Right lobe of liver (tissue), 6 donors: ENCODE measurements at places on chromosomes 6 and 20. TPM values are rescaled to one million over a fixed set of nuclear protein-coding genes. Genes with fewer than 3 reads are reported as not detected.

The RIPOR2 gene
- 4.0 TPM for total RNA-seq

The COL9A1 gene
- not detected for total RNA-seq

GRCh38 chr6:142523515-142524375 lies 221.9 kb downstream of the ADGRG6 start:
- DNase-seq = no peak

DNA sequence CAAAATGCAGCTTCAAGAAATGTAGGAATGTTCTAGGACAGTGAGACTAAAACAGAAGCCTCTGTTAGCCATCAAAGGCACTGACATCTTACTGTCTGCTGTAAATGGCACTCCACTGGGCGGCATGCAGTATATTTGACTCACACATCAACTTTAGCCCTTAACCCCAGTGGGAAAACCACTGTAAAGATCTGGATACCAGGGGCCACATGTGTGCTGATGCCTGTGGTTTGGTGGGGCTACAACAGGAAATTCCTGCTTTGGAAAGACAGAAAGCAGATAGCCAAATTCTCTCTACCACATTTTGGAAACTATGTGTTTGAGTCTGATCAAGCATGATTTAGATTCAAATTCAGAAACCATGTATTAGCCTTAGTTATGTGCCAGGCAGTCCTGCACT lies 4.3 kb downstream of the PFDN4 start:
- DNase-seq = no peak

DNA sequence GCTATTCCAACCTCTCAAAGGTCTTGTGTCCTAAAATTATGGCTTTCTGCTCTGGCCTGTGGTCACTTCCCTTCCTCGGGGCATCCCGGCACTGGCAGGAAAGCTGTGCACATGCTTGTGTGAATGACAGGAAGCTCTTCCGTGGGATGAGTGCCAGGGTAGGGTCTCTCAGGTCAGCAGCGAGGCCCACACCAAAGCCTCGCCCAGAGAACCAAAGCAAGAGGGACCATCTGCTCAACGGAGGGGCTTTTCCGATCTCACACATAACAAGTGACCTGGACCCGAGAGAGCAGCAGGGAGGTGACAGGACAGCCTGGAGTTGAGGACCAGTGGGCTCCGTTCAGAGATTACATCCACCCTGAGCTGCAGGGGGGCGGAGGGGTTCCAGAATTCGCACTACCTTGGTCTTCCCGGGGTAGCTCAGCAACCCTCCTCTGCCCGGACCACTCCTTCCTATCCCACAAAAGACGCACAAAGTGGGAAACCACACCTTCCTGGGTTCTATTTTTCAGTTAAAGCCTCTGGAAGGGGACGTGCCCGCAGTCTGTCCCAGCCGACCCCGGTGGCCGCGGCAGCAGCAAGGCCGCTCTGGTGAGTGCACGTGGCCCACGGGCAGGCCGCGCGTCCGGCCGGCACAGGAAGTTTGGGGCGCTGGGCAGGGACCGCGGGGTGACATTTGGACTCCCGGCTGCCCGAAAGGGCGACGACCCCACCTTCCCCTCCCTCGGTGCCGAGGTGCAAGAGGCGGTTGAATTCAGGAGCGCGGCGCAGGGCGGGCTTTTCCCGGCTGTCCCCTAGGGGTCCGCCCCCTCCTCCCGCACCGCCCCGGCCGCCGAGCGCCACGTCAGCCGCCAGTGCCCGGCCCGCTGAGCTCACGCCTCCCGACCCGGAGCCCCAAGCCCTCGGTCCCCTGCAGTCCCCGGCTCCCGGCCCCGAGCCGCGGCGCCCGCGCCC lies 988 bp downstream of the TXNDC5 start:
- peak; percentile 94 for DNase-seq

The PI16 gene
- 0.11 TPM for total RNA-seq

DNA sequence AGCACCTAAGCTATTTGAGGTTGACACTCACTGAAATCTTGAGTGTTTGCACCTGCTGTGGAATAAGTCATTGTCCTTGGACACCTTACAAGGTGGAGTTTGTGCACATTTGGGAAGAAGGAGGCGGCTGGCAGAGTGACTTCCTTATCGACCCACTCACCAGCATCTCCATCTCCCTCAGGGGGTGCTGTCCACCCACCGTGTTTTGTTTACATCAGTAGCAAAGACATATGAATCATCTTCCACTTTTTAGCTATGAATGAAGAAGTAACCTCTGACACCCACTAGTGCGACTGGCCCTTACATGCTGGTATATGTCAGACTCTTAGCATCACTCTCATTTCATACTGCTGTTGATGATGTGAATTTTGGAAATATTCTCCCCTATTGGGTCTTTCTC lies 119.5 kb upstream of the SGK1 start:
- no peak for DNase-seq

The ADGB gene
- not detected for total RNA-seq

DNA sequence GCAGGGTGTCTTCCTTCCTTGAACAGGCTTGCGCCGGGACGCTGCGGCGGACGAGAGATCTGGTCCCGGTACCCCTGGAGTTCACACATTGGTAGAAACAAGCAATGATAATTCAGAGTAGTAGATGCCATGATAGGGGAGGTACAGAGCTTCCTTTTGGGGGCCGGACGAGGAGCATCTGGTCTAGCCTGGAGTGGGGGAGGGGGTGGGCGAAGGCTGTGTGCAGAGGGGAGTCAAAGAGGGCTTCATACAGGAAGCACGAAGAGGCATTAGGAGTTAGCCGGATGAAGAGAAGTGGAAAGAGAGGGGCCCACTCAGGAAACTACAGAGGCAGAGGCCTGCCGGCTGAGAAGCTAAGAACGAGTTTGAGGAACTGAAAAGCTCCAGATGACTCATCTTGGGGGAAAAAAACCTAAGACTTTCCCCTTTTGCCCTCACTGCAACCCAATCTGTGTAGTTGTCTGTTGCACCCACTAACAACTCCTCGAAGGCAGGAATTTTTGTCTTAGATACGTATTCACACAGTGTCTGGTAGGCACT lies 611 bp downstream of the CNPY3 start:
- DNase-seq = no peak

- DNase-seq = no peak
These were observed 19.4 kb upstream of the TUBB2A start for GRCh38 chr6:3176562-3177355.

The HEY2 gene
- total RNA-seq = 2.2 TPM

The PPP1R14C gene
- total RNA-seq = not detected

- no peak for DNase-seq
These were observed 650 bp upstream of the CD2AP start for GRCh38 chr6:47476781-47477496.

The MYB gene
- 0.11 TPM for total RNA-seq

DNA sequence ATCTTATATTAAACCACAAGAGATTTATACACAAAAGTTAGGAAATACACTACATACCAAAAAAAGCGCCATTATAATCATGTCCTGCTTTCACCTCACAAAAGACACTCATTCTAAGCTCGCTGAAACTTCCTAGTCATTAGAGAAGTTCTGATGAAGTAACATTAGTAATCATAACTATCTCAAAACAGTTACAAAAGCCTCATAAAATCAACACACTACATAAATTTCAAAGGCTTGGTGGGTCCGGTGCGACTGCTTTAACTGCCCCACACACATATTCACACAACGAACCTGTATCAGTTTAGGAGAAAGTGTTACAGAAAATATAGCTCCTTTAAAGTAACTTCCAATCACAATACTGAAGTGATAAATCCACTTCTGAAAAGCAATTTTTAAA lies 1.9 kb downstream of the PHIP start:
- no peak for DNase-seq

GRCh38 chr6:74598462-74599393 lies 607.1 kb downstream of the COL12A1 start:
- no peak for DNase-seq

GRCh38 chr6:25010902-25011625 lies 75.3 kb upstream of the RIPOR2 start:
- no peak for DNase-seq

The LINC00237 gene
- total RNA-seq = not detected

DNA sequence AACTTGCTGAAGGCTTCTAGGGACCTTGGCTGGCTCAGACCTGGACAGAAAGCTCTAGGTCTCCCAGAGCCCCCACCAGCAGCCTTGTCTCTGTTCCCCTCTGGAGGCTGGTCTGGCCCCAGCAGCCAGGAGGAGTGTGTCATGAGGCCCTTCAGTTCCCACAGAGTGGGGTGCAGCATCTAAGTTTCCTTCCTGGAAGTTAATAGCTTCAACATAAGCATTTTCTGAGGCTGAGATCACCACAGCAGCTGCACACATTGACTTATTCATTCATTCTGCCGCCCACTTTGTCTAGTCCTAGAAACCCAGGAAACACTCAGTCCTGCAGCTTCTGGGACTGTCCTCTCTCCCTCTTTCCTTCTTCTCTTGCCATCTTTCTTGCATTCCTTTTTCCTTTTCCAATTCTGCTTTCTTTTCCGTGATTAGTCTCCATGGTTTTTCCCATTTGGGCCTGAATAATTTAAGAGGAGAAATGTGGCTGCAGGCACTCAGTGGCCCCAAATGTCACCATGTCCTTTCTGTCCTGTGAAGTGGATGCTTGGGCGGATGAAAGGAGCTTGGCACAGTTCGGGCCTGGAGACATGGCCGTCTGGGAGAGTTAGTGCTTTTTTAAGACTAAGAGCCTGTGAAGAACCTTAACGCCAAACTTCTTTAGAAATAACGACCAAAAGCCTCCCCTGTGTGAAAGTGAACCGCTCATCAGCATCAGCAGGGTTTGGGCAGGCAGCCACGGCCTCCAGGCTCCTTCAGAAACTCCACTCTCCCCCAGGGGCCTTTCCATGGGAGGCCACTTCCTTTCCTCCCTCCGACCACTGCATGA lies 31.0 kb upstream of the PCMTD2 start:
- no peak for DNase-seq

DNA sequence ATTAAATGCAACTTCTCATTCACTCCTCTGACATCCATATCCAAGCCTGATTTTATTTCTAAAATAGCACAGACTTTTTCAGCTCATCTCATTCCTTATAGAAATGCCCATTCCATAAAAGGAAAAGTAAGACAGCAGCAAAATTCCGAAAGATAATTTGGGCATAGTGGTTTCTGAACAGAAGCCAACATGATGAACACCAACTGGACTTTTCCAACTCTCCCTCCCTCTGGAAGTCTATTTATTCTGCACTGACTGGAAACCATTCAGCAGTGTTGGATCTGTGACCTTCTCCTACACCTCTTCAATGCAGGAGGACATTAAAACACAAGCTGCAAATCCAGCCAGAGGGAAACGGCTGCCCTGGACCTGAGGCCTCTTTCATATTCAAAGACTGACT lies 306.2 kb upstream of the NT5E start:
- DNase-seq = no peak

DNA sequence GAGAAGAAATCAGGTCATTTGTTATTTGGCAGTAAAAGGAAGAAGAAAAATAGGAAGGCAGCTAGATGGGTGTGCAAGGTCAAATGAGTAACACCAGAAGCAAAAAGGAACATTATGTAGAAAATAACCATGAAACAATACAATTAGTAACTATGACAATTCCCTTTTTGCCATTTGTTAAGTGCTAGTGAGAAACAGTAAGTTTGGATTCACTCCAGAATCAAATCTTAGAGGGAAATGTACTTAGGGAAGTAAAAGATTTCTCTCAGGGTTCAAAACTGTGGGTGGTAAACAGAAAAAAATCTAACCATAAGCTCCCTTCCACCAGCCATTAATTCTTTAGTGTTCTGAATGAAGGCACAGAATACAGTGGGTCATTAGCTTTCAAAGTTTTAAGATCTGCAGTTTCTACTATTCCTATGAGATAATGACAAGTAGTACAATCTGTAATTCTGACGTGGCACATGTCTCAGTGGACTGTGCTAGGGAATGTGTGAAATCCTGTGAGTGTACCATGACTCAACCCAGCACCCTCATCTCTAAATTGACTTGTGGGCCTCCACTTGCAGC lies 17.1 kb downstream of the REPS1 start:
- DNase-seq = no peak

DNA sequence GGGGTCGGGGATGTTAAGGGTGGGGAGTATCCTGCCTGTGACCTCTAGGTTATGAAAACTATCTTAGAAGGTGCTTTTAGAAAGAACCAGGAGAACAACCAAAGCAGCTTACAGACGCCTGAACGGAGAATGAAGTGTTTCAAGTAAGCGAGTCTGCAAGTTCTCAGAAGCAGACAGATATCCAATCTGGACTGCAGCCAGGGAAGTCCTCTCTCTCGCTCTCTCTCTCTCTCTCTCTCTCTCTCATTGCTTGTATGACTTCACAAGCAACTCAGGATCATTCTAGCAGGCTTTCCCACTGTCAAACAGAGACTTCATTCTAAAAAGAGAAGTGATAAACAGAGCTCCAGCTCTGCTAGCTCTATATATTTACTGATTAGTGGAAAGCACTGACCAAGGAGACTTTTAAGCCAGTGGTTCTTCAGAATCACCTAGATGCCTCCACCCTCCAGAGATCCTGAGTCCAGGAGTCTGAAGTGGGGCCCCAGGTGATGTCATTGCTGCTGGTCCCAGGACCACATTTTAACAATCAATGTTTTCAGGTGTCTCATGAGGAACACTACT lies 6.0 kb downstream of the TCF21 start:
- DNase-seq = no peak

The MCCD1 gene
- total RNA-seq = not detected

The HLA-DQB2 gene
- not detected for total RNA-seq

- no peak for DNase-seq
These were observed 35.5 kb upstream of the FOXC1 start for GRCh38 chr6:1574083-1574761.

DNA sequence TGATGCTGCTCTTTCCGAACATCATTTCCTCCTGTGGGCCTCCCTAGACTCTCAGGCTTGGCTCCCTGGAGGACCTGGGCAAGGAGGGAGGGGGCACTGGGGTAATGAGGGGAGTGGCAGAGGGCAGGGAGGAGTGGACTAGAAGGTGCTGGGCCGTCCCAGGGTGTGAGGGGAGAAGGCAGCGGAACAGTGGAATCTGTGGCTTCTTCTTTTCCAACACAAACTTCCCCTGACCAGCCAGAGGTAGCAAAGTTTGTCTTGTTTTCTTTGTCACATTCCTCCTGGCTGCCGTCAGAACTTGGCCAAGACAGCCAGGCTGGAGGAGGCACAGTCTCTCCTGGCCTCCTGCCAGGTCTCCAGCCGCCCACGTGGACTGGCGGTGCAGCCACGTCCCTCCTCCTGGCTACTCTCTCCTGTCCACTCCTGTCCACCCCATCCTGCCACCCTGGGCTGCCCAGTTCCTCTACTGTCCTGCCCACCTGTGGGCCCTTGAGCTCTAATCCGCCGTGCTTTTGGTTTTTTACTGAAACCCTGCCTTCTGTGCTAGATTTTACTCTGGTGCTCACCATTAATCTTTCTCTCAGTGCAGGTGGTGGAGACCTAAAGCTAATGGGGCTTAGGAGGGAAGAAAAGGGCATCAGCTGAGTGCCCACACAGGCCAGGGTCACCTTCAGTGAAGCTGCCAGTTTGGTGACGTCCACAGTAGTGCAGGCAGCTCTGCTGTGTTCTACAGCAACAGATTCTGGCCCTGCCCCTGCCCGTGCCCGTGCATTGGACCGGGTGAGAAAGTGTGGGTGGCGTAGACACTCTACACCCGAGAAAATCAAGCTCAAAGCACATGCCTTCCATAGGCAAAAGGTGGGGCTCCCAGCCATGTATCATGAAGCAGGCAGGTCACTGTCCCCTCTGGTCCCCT lies 2.8 kb upstream of the CDSN start:
- DNase-seq = no peak

The ZC2HC1B gene
- total RNA-seq = not detected
